ENCODE measurements at places on chromosomes 1 and 21.

- DNase-seq = peak; percentile 33
These were observed 621.7 kb downstream of the MATN1 start for GRCh38 chr1:30101487-30102227.

GRCh38 chr1:2969845-2970291, 51.4 kb upstream of the ACTRT2 start:
- DNase-seq = no peak

GRCh38 chr1:2598329-2598931, 11.9 kb downstream of the PRXL2B start:
- no peak for DNase-seq

GRCh38 chr1:201229095-201229494, 38.5 kb downstream of the IGFN1 start:
- DNase-seq = no peak

GRCh38 chr1:111603979-111604378, 15.6 kb upstream of the RAP1A start:
- no peak for DNase-seq

DNA sequence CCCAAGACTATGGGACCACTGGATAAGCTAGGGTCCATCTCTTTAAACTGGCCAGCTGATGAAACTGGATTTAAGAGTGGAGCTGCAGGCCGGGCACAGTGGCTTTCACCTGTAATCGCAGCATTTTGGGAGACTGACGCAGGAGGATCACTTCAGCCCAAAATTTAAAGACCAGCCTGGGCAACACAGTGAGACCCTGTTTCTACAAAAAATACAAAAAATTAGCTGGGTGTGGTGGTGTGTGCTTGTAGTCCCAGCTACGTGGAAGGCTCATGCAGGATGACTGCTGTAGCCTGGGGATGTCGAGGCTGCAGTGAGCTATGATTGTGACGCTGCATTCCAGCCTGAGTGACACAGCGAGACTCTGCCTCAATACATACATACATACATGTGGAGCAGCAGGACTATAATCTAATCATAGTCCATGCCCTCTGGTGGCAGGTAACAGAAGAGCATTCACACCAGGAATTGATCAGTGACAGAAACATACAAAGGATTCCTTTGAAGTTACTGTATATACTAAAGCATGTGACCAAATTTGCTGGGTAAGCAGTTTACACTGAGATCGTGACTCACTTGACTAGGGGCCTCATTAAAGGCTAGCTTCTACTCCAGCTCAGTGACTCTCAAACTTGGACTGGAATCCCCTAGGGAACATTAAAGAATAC, 101.5 kb upstream of the SLFNL1 start:
- DNase-seq = peak; percentile 62

DNA sequence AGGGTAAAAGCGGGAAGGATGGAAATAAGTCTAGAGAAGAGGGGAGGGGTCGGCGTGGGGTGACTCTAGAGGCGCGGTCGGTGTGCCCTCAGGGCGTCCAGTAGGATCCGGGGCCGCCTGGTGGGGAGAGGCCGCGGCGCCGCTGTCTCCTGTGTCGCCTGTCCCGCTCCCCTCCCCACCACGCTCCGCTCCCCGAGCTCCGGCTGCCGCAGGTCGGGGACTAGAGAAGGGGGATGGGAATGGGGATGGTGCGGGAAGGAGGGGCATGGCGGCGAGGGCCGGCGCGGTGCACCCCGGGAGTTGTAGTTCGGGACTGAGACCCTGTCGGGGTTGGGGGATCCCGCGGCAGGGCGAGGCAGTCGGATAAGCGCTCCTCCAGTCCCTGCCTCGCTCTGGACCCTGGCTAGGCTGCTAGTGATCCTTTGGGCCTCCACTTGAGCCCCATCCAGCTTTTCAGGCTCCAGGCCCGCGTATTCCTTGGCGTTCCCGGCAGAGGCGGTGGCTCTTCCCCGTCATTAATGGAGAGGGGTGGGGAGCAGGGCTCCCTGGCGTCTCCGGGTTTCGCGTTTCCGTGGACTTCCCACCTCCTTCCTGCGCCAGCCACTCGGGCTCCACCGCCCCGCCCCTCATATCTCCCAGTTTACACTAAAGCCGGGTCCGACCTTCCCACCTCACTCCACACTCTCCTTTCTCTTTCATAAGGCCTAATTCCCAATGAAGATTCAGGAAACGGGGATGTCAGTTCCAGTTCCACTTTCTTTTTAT, at the start of gene ENTREP3:
Gene ENTREP3 (minus strand): TSS at position 241 of the 765 bp plus-strand sequence. CDS start 606 bp downstream, outside the sequence.
- DNase-seq = peak; percentile 96

DNA sequence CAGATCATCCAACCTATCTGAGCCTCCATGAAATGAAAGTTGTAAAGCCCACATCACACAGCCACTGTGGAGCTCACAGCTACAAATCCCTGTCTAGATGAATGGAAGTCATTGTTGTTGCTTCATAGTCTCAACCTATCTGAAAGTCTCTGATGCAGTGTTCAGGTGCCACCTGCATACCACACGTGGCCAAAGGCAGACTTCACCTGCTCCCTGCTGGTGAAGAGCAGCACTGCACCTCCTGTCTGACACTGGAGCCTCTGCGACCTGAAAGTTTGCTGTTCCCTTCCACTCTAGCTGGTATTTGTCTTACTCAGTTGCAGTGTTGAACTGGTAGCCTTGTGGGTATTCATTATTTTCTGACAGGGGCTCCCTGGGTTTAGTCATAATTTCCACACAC, 18.4 kb downstream of the LORICRIN start:
- peak; percentile 87 for DNase-seq

GRCh38 chr1:202189001-202189790, 4.4 kb upstream of the LGR6 start:
- DNase-seq = peak; percentile 91

GRCh38 chr1:94067196-94067595, 53.8 kb downstream of the ABCA4 start:
- no peak for DNase-seq

DNA sequence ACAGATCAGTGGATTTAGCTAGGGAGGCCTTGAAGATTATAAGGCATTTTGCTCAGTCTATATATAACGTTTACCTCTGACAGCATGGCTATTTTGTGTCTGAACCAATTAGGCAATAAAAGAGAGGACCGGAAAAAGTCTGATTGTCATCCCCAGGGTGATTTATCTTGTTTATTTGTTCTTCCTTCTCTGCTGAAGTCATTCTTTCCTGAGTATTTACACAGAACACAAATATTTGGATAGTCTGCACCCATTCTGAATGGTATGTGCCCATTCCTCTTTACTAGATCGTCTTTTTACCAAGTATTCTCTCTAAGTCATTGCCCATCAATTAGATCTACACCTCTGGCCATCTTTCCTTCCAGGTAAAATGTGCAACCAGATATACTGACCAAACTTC, 1602.9 kb downstream of the KCNT2 start:
- no peak for DNase-seq

GRCh38 chr1:119341372-119341947, 27.1 kb upstream of the HAO2 start:
- DNase-seq = no peak

DNA sequence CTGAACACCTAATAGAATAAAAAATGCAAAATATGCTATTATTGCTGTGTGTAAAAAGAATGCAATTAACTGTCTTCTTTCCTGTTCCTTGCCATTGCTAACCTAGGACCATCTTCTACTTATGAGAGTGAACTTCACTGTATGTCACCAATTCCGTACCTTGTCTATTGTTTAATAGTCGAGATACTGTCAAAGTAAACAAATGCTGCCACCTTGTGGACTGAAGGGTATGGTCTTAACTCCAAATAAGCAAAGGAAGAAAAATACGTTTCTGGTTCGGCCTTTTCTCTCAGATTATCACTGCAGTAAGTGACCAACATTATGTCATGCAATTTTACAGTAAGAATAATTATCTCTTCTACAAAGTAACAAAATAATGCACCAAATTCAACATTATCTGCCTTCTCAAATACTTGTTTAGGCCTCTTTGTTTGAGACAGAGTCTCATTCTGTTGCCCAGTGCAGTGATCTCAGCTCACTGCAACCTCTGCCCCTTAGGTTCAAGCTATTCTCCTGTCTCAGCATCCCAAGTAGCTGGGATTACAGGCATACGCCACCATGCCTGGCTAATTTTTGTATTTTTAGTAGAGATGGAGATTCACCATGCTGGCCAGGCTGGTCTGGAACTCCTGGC, 133.4 kb downstream of the COP1 start:
- peak; percentile 93 for DNase-seq

- DNase-seq = no peak
These were observed 6.8 kb upstream of the PPP1R15B start for GRCh38 chr1:204418174-204419063.

GRCh38 chr1:222772996-222773379, 36.0 kb downstream of the FAM177B start:
- DNase-seq = no peak

DNA sequence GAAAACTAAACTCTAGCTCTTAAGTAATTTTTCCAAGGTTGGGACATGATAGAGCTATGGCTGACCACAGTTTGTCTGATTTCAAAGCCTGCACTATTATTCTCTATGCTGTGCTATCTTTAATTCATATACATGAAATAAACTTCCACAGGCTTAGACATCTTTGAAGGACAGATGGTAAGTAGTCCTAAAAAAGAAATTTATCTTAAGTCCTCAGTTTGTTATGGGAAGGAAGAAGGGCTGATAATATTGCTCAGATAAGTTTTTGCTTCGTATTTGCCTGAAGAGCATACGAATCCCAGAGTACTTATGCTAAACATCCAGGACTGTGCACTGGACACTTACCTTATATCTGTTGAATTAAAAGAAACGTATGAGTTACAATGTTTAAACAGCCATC, 39.6 kb downstream of the VCAM1 start:
- no peak for DNase-seq

DNA sequence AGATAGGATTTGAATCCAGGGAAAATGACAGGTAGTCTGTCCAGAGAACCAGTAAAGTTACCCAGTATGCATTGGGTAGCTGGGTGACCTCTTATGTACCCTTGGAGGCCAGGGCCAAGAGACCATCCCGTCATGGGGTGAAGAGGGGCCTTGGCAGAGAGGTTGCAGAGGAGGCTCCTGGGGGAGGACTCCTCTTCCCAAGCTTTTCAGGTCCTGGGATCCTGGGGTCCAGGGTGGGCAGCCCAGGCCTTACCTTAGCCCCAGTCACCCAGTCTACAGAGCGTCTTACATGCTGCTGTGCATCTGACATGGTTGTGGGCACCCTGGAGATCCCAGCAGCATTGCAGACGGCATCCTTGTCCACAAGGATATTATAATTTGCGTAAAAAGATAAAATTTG, 14.0 kb downstream of the PMF1 start:
- no peak for DNase-seq

GRCh38 chr1:156284757-156285156, 632 bp downstream of the TMEM79 start:
- DNase-seq = no peak

DNA sequence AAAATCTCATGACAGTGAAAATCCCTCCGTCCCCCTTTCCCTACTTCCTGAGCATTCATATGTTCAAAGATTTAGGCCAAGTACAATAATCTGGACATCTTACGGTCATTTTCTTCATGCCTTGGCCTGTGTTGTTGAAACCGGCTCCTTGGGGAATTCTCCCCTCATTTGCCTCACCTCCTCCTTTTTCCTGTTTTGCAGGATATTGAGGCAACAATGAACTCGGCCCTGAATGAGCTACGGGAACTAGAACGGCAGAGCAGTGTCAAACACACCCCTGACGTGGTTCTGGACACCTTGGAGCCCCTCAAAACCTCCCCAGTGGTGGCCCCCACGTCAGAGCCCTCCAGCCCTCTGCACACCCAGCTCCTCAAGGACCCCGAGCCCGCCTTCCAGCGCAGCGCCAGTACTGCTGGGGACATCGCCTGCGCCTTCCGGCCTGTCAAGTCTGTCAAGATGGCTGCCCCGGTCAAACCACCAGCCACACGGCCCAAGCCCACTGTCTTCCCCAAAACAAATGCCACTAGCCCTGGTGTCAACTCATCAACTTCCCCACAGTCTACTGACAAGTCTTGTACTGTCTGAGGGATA, 9.3 kb upstream of the IKBKE start:
- no peak for DNase-seq

GRCh38 chr1:59743324-59744091, 71.2 kb upstream of the HOOK1 start:
- DNase-seq = no peak

- DNase-seq = peak; percentile 94
These were observed 100.8 kb downstream of the PBX1 start for GRCh38 chr1:164659621-164660411.

DNA sequence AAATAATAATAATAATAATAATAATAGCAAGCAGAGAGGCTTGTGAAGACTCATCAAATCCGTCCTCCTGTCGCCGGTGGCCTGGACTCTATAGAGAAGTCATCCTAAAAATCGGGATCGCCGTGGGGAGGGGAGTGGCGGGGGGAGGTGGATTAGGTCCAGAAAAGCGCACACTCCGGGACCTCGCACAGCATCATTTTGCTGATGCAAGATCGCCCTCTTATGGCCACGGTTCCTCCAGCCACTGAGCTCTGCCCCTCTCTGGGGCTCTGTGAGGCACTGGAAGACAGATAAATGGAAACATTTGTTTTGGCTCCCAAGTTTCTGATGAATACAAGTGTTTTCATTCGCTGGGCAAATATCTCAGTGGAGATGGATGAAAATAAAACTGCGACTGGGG, 612.0 kb downstream of the MATN1 start:
- DNase-seq = peak; percentile 82

GRCh38 chr1:59070610-59071009, 226.3 kb upstream of the FGGY start:
- no peak for DNase-seq

Measured in GM23338 (cell line).